Nucleus accumbens (tissue), 56 donors: ENCODE measurements at places on chromosomes 11 and 22.
A peak's percentile ranks its signal among the peaks of the same experiment; 100 is the strongest.

GRCh38 chr11:86039094-86039493 is 29.8 kb downstream of the PICALM start:
- DNase-seq, result no peak

DNA sequence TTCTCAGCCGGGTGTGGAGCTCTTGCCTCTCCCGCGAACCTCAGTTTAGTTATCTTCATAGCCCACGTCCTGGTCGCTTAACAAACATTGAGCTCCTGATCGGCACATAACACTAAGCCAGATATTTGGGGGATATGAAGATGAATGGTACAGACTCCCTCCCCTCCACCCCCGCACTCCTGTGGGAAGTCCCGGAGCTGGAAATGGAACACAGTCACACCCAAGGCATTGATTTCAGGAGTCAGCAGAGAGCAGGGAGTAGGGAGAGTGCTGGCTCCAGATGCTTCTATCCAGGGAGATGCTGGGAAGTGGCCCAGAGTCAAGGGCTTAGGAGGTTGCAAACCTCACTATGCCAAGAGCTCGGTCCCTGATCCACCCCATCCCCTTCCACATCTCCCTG is 26.1 kb upstream of the CABP7 start:
- no peak for DNase-seq

DNA sequence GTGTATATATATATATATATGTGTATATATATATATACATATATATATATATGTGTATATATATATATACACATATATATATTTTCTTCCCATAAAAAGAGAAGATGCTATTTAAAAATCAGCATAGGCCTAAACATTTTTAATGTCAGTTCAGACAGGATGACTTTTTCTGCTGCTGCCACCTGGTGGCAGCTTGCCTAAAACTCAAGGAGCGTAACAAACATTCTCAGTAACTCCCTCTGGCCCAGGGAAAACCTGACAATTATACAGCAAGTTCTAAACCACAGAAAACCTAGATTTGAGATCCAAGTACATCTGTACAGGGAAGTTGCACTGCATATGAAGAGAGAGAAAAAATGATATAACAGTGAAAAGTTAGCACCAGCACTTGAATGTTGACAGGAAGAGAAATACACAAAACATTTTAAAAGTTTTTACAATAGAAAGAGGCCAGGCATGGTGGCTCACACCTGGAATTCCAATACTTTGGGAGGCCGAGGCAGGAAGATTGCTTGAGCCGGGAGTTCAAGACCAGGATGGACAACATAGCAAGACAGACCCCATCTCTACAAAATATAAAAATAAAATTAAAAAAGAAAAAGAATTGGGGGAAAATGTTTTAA is 16.6 kb downstream of the OR8A1 start:
- DNase-seq, result peak; percentile 7

GRCh38 chr11:9775398-9775779 is 111.5 kb downstream of the SWAP70 start:
- DNase-seq, result no peak

DNA sequence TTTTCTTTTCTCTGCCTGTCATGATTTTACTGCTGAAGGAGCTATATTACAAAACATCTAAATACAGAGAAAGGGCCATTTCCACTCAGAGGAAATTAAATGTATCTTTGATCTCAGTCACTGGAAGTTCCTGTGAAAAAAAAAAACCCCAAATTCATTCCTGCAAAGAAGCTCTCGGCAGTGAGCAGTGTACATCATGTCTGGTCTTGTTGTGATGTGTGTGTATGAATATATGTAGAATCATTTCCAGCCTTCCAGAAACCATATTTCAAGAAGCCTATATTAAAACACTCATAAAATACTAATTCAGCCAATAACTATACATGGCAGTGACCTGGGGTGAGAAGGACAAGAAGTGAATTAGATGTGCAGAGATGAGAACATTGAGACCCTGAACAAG is 393.2 kb upstream of the TENM4 start:
- no peak for DNase-seq

DNA sequence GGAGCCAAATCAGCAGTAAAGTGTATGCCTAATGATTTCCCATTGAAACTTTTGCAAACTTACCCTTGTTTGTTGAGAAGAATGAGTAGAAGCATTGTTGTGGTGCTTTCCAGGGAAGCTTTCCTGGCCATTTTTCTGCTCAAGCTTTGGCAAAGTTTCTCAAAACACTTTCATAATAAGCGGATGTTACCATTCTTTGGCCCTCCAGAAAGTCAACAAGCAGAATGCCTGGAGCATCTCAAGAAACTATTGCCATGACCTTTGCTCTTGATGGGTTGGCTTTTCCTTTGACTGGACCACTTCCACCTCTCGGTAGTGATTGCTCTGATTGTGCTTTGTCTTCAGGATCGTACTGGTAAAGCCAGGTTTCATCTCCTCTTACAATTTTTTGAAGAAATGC is 10.7 kb downstream of the PIWIL4 start:
- DNase-seq, result no peak

GRCh38 chr11:112024178-112024772 is 933 bp upstream of the DLAT start:
- DNase-seq, result no peak

DNA sequence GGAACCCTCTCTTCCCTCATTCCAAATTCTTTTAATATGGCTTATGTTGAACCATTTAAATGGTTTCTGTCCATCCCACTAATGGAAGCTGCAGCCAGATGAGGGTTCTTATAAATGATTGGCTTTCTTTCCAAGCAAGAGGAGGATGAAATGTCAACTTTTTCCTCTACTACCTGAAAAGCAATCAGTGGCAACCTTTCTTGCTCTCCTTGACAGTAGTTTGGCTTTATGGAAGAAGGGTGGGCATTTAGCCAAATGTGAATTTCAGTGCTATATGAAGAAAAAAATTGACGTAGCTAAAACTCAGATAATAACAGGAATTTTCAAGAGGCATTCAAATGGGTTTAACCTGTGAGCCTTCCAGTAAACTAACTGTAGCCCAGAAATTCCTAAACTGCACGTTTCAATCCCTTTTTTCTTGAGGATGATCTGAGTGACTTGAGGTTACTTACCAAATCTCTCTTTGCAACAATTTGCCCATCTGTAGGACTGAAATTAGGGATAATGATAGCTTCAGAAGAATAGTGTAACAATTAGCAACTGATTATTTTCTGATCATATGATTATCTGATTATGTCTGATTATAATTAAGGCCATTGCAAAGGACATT is 90.9 kb downstream of the EXT2 start:
- no peak for DNase-seq

- no peak for DNase-seq
Measured at GRCh38 chr11:59616396-59616982, 915 bp upstream of the OSBP start.

DNA sequence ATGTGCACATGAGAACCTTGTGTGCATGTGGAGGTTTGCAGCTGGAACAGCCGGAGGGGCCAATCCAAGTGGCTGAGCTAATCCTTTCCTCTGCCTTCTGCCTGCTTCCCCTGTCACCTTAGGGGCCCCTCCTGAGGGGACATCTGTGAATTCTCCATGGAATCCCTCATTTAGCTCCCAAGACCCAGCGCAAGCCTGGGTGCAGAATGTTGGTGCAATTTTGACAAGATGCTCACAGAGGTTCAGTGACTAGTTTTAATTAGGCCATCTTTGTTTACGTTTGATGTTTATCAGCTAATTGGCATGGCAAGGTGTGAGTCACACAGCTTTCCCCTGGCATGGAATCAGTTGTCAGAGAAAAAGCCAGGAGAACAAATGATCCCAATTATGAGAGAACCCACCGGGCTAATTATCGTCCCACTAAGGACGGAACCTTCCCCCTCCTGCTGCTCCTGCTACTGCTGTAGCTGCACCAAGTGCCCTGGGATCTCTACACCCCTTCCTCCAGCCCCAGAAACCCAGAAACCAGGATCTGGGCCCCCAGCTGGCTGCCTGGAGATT is 63.6 kb upstream of the PAX6 start:
- DNase-seq, result no peak

- no peak for DNase-seq
Measured at GRCh38 chr11:32444186-32444585, 8.8 kb upstream of the WT1 start.

DNA sequence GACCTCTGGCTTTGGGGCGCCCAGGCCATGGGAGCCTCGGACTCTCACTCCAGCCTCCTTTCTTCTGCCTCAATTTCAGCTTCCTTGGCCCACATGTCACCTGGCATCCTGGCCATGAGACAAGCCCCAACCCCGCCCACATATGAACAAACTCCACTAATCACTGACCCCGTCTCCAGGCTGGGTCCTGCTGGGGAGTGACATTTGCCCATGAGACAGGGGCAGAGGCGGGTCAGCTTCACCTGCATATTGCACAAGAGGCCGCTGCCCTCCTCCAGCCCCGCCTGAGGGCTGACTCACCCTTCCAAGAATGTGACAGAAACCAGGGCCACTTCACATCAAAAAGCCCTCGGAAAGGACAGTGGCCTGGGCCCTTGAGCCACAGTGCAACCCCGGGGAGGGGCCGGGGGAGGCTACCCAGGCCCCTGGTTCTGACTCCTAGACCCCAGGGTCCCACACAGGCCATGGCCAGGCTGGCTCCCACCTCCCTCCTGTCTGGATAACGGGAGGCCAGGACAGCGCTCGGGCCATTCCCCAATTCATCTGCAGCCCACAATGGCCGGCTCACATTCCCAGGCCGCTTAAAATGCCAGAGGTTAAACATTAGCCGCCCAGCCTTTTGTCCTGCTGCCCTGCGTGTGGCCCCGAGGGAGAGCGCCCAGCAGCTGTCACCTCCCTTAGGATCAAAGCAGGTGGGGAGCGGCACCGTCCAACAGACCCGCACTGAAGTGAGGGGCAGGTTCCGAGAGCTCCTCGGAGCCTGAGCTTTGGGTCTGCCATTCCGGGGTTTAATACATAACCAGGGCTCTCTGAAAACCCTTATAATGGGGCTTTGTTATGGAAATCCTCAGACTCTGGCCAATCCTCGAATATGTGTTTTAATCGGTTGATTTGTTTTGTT is 42.3 kb downstream of the TRMU start:
- no peak for DNase-seq

- no peak for DNase-seq
Measured at GRCh38 chr11:2096919-2097301, 42.3 kb downstream of the IGF2 start.

DNA sequence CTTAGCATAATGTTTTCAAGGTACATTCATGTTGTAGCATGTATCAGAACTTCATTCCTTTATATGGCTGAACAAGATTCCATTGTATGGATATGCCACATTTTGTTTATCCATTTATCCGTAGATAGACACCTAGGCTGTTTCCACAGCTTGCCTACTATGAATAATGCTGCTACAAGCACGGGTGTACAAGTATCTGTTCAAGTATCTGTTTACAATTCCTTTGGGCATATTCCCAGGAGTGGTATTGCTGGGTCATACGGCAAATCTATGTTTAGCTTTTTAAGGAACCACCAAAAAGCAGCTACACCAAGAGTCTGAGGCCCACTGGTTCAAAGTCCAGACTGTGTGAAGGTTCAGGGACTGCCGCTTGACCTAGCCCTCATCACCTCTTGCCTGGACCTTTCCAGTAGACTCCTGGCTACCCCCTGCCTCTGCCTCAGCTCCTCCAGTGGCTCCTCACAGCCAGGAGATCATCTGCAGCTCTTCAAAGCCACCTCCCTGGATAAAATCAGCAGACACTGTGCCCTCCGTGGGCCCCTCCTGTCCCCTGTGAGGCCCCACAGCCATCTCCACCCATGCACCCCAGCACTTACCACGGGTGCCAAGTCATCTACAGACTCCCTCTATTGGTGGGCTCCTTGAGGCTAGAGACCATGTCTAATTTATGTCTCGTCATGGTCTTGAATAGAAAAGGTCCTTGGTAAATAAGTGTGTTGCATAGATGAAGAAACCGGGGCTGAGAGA is 160.3 kb downstream of the MN1 start:
- DNase-seq, result no peak

DNA sequence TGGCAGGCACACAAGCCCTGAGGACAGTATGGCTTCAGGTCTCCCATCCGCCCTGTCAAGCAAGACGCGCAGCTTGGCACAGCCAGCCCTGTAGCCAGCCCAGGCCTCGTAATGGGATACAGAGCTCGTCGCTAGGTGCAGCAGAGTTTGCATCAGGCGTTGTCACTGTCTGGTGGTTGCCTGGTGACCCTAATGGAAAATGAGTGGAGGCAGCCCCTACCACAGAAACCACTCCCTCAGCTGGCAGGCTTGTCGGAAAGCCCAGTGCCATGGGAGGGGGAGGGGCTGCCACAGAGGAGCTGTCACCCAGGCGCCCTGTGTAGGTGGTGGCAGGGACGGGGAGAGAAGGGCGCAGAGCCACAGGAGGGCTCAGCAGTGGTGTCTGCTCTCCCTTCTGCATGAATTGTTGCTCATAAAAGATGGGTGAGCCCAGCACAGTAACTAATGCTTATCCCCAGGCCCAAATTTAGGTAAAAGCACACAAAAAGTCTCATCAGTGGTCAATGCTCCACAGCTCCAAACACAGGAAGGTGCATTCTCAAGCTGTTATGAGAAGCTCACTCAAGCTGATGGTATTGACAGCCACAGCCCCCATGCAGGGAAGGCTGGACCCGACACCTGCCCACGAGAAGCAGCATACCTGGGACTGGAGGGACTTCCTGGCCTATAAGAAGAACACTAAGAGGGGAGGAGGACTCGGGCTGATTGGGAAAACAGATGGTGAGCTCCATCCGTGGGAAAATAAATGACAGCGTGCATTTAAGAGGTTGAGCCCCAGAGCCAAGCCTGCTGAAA is 164.6 kb downstream of the ETS1 start:
- no peak for DNase-seq

GRCh38 chr11:57638005-57638781 is 11.5 kb downstream of the YPEL4 start:
- peak; percentile 82 for DNase-seq

DNA sequence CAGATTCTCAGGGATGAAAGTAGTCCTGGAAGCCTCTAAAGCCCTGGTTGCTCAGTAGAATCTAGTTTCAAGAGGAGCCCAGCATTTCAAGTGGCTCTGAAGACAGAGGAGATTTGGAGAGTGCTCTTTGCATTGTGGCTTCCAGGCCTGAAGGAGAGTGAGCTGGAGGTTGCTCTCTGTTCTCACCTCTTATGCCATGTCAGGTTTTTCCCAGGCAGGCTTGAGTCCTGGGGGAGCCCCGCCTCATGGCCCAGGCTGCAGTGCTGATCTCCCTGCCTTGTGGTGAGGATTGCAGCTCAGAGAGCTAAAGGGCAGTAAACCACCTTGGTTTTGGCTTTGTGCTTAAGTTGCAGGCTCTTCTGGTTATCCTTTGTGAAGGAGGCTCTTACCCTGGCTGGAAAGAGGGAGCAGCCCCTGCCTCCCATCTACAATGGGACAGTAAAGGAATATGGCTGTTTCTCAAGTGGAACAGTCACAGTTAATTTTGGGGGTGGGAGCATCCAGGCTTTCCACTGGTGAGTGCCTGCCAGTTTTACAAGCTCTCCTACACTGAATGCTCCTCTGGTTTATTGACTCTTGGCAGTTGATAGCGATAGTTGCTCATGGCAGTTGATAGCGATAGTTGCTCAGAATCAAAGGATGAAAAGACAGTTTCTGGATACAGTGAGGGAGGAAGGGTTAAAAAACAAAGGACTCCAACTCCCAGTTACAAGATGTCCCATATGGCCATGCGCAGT is 32.6 kb downstream of the RCOR2 start:
- DNase-seq, result no peak
